ENCODE measurements at places on chromosomes 2 and 18.

- DNase-seq: no peak
Measured at GRCh38 chr2:221641181-221641871, 69.2 kb upstream of the EPHA4 start.

DNA sequence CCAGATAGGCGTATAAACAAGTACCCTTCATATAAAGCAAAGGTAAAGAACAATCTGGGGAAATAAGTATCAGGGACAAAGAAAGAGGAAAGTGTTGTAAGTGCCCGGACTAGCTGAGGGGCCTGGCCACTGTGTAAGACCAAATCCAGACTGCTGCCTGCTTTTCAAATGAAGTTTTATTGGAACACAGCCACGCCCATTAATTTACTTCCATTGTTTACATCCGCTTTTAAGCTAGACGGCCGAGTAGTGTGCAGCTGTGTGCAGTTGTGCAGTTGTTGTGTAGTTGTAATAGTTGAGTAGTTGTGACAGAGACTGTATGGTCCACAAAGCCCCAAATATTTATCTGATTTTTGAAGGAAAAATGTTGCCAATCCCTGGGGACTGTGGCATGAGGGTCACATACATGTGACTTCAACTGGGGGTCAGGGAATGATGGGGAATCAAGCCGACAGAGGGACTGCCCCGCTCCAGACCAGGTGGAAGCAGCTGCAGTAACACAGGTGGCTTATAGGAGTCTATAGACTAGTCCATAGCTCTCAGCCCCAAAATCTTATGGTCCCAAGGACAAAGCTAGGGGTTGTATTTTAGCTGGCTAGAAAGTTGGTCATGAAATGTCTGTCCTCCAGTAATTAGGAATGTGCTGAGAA is 30.0 kb downstream of the FHL2 start:
- DNase-seq: no peak

DNA sequence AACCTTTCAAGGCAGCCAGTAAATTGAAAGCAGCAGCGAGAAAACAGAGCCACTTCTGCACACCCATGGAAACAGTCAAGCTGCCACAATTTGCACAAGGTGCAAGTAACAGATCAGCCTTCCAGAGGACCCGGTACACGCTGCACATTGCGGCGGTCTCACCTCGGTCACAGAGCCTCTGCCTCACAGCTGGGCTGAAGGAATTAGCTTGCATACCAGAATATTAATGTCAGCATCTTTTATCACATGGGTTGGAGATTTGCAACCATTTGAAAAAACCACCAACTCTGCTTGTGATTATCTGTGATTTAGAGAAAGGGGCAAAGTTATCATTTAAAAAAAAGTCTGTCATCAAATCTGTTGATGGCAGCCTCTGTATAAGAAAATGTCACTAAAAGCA is 330.5 kb upstream of the TCF4 start:
- no peak for DNase-seq

DNA sequence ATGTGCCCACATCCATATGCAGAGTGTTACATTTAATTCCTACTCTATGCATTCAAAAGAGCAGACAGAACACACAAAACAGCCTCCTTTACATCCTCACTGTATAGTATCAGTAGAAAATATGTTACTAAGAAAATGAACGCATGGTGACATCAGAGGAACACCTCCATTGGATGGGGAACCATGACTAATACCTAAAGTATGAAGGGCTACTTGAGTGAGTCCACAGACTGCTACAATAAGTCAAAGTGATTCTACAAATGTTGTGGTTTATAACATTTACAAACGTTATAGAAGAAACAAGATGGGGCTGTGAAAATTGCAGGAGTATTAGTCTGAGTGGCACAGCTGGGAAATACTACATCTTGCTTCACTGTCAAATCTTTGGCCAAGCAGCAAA is 1830.9 kb upstream of the PIK3C3 start:
- no peak for DNase-seq

DNA sequence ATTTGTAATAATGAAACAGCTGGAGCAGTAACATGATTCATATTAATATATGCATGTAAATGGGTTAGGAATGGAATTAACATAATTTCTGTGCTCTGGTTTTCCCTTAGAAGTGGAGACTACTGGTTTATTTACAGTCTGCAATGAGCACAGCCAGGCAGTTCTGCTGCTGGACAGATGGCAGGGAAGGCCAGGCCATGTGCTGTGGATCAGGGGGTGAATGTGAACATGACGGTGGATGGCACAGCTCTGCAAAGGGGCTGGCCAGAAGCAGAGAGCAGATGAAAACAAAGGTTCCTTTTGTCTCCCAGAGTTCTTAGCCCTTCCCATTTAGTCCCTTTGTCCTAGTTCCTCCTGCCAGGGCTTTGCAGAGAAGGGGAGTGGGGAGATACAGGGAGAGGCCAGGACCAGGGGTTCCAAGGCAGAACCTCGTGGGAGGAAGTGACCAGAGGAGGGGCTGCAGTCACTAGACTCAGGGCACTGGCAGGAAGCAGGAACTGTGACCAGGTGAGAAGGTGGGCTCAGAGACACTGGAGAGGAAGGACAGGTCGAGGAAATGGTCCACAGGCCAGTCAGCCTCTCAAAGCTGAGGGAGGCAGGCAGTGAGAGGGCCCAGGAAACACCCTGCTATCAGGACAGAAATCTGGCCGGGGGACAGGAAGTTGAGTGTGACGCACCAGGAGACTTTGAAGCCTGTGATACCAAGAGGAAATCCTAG is 112.9 kb upstream of the ATP8B1 start:
- no peak for DNase-seq

- no peak for DNase-seq
Measured at GRCh38 chr18:41982942-41983660, 28.1 kb downstream of the PIK3C3 start.

DNA sequence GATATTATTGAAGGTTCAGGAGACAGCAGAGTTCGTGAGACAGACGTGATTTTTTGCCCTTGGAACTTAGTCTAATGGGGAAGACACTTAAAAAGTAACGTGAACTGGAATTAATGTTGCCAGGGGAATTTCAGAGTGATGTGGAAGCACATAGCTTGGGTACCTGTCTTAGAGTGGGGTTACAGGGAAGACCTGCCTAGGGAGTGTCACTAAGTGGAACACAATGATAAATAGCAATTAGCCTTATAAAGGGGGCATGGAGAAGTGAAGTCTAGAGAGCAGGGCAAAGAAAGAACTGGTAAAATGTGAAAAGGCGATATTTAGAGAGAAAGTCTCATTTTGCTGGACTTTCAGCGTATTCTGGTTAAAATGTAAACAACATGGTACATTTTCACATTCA is 306.0 kb upstream of the TCF4 start:
- no peak for DNase-seq

DNA sequence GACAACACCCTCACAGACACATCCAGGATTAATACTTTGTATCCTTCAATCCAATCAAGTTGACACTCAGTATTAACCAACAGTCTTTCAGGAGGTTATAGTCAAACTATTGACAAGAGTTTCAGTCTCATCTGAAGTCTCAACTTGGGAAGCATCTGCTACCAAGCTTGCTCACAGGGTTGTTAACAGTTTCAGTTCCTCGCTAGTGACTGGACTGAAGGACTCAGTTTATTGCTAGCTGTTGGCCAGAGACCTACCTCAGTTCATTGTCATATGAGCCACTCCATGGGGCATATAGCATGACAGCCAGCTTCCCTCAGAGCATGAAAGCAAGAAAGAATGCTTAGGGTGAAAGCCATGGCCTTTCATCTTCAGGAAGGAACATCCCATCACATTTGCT is 228.6 kb downstream of the EPHA4 start:
- DNase-seq: no peak

DNA sequence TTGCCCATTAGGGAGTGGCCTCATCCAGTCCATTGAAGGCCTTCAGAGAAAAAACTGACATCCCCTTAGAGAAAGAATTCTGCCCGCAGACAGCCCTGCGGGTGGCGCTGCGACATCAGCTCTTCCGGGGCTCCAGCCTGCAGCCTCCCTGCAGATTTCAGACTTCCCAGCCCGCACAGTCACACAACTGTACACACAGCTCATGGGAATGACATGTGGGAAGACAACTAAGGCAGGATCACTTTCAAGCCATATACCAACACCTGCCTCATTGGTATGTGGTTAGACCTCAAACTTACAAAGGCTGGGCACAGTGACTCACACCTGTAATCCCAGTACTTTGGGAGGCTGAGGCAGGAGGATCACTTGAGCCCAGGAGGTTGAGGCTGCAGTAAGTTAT is 24.8 kb upstream of the TUBB6 start:
- peak; percentile 79 for DNase-seq

DNA sequence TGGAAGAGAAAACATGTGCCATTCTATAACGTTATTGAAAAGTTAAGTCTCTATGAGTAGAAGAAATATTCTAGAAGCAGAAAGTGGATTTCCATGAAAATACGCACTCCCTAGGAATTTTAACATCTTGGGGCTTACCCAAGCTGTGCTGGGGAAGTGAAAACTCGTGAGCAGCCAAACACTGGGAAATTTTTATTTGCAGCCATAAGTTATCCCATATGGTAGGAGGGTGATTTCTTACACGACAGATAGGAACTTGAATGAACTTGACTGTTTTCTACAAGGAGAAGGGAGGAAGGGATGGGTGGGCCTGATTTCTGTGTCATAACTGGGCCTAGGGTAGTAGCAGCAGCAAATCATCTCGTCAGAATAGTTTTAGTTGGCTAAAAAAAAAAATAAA is 272.6 kb downstream of the ETAA1 start:
- no peak for DNase-seq

DNA sequence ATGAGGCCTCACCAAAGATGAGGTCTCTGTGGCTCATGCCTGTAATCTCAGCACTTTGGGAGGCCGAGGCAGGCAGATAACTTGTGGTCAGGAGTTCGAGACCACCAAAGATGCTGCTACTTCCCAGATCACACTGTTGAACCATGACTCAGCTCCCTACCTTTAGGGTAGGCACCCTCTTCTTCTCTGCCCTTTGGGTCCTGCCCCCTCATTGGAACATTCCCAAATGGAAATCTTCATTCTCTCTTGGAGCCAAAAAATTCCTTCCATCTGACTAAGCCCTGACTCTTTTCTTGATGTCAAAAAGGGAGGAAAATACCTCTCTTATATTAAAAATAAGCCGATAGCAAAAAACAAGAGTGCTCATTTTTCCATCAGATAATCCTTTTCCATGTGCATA is 183.5 kb downstream of the PAX3 start:
- no peak for DNase-seq

GRCh38 chr2:225558399-225559071 is 159.0 kb downstream of the NYAP2 start:
- no peak for DNase-seq

GRCh38 chr2:174142290-174142689 is 106.0 kb downstream of the OLA1 start:
- DNase-seq: no peak

DNA sequence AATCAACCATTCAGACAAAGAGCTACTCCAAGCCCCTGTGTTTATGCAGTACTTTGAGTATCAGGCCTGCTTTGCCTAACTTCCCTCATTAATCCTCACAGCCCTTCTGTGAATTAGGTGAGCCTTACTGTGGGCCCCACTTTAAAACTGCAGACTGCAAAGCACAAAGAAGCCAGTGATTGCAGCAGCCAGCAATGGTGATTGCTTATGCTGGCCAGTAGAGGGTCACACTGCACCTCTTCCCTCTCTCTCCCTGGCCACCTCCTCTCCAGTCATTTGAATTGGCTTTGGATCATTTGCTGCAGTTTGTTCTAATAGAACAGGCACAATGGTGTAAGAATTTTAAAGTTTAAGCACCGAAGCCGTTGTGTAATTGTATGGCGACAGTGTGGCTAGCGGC is 229.9 kb downstream of the AGPS start:
- no peak for DNase-seq

DNA sequence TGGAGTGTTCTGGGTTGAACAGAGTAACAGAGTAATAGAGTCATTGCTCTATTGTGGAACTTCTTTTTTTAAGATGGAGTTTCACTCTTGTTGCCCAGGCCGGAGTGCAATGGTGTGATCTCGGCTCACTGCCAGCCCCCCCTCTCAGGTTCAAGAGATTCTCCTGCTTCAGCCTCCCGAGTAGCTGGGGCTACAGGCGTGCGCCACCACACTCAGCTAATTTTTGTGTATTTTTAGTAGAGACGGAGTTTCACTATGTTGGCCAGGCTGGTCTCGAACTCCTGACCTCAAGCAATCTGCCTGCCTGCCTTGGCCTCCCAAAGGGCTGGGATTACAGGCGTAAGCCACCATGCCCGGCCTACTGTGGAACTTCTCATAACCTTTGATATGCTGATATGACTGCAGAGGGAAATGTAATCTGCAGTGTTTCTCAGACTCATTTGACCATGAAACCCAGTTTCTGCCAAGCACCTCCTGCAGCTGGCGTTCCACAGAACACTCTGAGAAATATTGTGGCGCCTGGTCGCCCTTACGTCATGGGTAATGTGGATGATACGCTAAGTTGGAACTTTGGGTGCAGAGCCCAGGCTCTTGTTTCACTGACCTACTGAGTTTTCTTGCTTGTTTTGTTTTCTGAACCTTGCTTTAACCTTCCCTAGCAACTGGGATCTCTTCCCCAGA is 213.8 kb downstream of the BCL2 start:
- DNase-seq: no peak

DNA sequence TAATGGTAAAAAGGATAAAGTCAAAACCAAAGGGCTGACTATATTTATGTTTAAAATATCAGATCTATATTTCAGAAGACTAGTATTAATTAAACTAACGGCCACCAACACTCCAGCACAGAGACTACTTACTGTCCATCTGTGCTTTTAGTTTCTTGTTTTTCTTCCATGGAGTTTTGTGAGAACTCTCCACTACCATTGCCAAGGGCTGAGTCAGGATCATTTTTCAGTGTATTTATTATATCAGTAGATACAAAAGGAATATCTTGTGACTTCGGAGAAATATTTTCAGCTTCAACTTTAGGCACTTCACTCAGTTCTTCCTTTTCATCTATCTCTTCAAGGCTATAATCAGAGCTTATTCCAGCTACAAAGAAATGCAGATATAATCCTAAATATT is 79.1 kb upstream of the GRB14 start:
- no peak for DNase-seq

DNA sequence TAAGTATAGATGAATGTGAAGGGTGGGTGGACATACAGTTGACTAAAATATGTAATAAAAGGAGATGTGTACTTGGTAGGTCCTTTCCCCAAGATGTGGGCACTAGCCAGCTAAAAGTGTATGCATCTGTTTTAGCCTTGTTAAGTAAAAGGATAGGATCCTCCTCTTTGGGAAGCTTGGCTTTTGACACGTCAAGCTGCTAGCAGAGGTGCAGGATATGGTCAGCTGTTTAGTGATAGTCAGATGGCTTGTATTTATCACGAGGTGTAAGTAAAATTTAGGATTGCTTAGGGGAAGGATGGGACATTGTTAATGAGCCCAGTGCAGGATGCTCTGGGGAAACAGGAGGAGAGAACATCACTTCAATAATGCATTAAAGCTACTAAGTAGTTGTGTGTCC is 1.5 kb downstream of the MFSD6 start:
- no peak for DNase-seq

DNA sequence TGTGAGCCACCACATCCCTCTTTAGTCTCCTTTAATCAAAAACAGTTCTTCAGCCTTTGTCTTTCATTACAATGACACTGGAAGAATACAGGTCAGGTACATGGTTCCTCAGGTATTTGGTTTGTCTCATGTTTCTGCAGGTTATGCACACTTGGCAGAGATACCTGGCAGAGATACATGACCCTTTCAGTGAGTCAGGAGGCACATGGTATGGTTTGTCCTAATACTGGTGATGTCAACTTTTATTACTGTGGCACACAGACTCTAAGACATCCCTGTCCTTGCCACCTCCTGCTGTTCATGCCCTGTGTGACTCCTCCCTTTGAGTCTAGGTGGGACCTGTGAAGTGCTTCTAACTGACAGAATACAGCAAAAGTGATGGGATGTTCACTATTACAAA is 58.4 kb downstream of the SPIRE1 start:
- DNase-seq: no peak

- DNase-seq: no peak
Measured at GRCh38 chr18:34098109-34098508, 126.6 kb downstream of the NOL4 start.
